MV-4-11 (cell line): ENCODE measurements at places on chromosomes 7 and 10.

- DNase-seq = no peak
Measured at GRCh38 chr7:44184206-44184872, 4.9 kb downstream of the GCK start.

GRCh38 chr10:36388166-36388565 is 737.2 kb upstream of the ANKRD30A start:
- DNase-seq = no peak

GRCh38 chr10:132165416-132165980 is 21.2 kb upstream of the DPYSL4 start:
- DNase-seq = no peak

- no peak for DNase-seq
Measured at GRCh38 chr7:124754576-124755268, 10.9 kb downstream of the GPR37 start.

- DNase-seq = no peak
Measured at GRCh38 chr7:80488406-80488805, 23.5 kb downstream of the GNAT3 start.

- DNase-seq = no peak
Measured at GRCh38 chr7:52830801-52831200, 204.6 kb upstream of the POM121L12 start.

DNA sequence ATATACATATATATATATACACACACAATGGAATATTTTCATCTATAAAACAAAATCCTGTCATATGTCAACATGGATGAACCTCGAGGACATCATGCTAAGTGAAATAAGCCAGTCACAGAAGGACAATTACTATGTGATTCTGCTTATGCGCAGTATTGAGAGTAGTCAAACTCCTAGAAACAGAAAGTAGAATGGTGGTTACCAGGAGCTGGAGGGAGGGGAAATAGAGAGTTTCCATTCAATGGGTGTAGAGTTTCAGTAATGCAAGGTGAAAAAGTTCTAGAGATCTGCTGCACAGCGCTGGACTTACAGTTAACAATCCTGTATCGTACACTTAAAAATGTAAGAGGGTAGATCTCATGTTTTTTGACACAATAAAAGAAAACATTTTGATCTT is 181.9 kb downstream of the CDCA7L start:
- no peak for DNase-seq

GRCh38 chr10:98131619-98132018 is 2.8 kb upstream of the R3HCC1L start:
- DNase-seq = no peak

DNA sequence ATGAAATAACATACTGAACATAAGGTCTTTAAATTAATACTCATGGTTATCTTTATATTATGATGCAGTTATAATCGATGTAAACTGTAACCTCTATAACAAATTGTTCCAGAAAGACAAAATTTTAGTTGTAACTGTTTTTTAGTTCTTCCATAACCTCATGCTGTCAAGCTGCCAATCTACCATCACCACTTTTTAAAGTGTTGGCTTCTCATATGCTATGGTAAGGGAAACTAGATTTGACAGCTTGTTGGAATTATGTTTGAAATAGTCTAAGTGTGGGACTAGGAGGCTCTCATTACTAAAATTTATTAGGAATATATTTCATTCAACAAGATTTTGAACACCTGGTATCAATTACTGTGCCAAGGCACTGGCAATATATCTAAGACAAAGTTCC is 105.4 kb downstream of the NRBF2 start:
- DNase-seq = no peak

GRCh38 chr7:100200693-100201092 is 19.1 kb upstream of the PVRIG start:
- no peak for DNase-seq

DNA sequence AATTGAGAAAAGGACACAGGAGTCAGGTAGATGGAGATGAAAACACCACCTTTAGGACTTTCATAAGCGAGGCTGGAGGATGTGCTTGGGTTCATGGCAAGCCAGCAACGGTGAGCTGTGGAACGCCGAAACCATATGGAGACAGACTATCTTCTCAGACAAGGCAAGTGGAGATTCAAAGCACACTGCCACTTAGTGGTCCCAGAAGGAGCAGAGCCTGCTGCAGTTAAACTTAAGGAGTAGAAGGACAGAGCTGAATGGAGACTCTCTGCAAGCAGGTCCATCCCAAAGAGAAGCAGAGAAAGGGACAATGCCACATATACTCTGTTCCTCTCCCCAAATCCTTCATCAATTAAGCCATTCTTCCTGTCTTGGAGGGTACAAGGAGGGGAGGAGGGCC is 236.3 kb upstream of the HABP2 start:
- DNase-seq = no peak

- DNase-seq = no peak
Measured at GRCh38 chr7:8442051-8442813, 8.8 kb downstream of the NXPH1 start.

DNA sequence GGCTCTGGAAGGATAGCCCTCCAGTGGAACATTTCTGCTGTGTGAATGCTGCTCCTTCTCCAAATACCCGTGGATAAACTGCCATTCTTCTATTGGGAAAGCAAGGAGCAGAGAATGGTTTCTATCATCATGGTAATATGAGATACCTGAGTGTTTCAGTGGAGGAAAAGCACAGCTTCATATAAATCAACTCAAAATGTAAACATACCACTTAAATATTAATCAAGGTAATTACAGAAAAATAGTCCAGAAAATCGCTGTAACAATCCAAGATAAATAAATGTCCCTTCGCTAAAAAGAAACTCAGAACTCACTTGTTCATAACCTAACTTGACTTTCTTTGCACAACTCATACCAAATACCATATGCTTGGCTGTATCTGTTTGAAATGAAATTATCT is 635.8 kb downstream of the PARD3 start:
- DNase-seq = no peak

- DNase-seq = no peak
Measured at GRCh38 chr10:24821986-24822385, 98.3 kb upstream of the ARHGAP21 start.

DNA sequence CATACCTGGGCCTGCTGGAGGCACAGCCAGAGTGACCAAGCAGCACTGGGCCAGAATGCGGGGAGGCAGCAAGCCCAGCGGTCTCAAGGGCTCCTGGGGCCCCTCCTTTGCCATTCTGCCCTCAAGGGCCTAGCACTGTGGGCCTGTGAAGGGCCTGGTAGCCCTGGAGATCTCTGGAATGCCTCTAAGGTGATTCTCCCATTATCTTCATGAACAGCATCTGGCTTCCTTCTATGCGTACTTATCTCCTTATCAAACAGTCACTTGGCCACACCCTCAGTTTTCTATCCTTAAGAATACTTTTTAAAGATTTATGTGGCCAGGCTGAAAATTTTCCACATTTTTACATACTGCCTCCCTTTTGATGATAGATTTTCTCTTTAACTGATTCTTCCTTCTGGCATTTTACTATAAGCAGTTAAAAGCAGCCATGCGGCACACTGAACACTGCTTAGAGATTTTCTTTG is 67.5 kb upstream of the CCNY start:
- no peak for DNase-seq

- no peak for DNase-seq
Measured at GRCh38 chr7:27157702-27158431, 1.4 kb upstream of the HOXA7 start.

- no peak for DNase-seq
Measured at GRCh38 chr7:151451156-151451555, 11.2 kb upstream of the CRYGN start.

DNA sequence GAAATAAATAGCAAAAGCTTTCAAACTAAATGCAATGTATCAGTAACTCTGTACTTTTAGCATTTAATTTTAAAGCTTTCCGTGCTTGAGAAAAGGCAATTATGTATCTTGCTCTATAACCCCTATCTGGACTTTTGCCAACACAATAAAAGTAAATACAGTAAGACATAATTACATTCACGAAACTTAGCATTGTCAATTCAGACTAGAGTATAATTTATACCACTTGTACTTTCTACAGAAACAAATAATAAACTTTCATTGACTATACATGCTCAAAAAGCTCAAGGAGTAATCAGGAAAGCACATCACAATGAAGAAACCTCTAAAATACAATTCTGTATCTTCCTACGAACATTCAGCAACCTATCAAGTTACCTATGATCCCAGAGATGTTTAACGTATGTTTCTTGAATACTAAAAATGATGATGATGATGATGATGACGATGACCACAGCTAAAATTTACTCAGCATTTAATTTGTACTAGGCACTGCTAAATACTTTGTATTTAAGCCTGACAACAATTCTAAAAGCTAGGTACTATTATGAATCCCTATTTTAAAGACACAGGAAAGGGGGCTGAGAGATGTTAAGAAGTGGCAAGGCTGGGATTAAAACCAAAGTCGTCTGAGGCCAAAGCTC is 44.9 kb downstream of the MINDY3 start:
- no peak for DNase-seq

DNA sequence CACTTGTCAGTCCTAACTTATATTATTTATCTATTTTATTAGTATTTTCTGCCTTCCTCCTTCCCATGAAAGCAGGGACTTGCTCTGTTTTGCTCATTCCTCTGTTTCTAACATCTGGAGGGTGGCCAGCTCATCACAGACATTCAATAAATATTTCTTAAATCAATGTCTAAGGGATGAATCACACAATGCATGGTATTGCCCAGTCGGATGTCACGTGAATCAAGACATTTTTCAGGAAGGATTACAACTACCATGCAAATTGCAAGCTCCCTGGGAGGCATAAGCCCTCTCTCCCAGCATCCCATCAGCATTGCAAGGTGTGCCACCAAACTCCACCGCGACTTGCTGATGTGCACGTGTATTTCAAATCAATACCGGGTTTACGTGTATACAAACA is 146.6 kb upstream of the RNF32 start:
- DNase-seq = no peak

GRCh38 chr10:29535012-29535777 is 99.6 kb downstream of the SVIL start:
- no peak for DNase-seq

DNA sequence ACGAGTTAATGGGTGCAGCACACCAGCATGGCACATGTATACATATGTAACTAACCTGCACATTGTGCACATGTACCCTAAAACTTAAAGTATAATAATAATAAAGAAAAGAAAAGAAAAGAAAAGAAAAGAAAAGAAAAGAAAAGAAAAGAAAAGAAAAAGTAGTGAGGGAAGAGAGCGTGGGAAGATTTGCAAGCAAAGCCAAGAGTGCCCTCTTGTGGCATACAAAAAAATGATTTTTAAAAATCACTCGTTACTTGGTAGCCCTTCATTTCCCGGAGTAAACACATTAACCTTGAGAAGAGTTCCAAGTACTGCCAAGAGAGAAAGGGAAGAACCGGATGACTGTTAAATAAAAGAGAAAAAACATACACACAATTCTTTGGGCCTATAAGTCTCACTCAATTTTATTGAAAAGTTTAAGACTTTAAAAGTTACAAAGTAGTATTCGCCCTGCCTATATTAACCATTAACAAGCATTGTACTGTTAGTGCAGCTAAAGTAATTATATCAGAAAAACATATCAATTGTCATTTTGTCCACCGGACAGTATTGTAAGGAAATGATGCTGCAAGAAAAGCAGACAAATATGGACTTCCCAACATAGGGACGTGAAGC is 6.2 kb upstream of the CH25H start:
- peak; percentile 18 for DNase-seq

DNA sequence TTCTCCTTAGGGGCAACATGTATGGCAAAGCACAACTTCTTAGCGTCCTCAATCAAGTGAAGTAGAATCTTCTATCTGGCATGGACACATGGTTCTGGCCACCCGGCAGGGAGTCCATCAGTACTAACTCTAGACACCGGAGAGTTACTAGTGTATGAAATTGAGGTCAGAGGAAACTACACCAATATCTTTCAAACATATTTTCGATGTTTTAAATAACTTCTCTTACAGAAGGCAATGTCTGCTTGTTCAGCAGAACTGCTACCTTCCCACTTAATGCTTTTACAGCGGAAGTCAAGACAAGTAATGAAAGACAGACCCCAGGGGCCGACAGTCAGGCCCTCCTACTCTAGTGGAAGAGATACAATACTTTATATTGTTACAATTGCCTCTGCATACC is 89.9 kb downstream of the RNF216 start:
- no peak for DNase-seq

DNA sequence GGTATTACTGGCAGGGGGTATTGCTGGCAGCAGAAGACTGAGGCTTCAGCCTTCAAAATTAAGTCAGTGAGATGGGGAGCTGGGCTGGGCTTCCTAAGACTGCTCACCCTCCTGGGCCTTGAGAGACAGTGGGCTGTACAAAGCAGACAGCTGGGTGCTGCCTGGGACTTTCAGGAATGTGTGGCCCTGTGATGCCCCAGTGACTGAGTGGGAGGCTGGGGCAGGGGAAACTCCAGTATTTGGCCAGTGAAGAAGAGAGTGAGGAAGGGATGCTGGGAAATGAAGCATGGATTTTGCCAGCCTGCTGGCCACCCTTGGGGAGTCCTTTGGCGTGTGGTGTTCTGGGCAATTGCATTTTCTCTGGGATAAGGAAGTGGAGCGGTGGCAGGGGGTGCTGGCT is 442 bp downstream of the ANKRD2 start:
- DNase-seq = no peak

DNA sequence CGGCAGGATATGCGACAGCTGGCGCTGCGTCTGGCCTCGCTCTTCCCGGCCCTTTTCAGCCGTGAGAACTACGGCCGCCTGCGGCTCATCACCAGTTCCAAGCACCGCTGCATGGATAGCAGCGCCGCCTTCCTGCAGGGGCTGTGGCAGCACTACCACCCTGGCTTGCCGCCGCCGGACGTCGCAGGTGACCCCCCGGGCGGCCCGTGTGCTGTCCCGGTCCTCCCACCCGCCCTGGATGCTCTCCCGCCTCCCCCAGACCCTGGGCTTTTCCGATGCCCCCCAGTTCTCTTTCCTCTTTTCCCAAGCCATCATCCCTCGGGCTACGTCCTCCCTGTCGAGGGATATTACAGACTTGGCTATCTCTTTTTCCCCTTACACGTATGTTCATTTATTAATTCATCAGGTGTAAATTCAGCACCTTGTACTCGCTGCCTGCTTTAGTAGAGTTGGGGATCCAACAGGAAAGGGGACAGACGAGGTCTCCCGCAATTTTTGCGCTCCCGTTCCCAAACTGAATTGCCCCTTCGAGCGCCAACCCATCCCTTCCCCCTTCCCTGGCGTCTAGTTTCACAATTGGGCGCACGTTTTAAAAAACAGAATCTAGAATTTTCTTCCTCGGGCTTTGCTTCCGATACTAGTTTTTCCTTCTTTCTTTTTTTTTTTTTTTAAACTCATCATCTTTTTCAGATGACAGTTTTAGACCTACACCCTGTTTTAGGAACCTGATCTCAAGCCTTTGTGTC is 846 bp downstream of the MINPP1 start:
- DNase-seq = peak; percentile 51

GRCh38 chr10:96275685-96276418 is 4.5 kb upstream of the BLNK start:
- DNase-seq = no peak
